ENCODE measurements at places on chromosomes 7 and 10.

- DNase-seq: no peak
These were observed 19.6 kb downstream of the SGMS1 start for GRCh38 chr10:50604049-50604640.

DNA sequence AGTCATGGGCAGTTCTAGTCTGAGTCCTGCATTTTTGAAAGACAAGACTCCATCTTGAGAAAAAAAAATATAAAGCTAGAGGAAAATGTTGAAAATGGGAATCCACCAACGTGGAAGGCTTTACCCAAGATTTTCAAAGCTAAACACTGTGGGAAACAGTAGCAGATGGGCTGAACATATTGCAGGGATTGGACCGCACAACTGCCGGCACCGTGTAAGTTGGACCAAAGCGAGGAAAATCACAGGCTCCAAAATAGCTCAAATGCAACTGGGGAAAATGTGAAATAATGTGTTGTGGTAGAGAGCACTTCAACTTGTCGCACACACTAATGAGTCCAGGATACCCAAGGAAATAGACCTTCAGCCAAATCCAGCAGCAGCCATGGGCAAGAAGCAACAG lies 26.4 kb upstream of the ADRB1 start:
- DNase-seq: no peak

DNA sequence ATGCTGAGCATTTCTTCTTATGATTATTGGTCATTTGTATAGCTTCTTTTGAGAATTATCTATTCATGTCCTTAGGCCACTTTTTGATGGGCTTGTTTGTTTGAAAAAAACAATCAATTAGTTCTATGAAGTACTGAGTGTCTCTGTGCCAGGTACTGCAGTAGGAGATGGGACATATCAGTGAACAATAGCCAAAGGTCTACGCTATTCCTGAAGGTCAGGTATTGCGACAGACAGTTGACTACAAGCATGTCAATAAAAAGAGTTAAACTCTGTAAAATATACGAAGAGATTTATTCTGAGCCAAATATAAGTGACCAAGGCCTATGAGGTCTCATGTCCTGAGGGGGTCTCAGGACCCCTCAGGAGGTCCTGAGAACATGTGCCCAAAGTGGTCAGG lies 122.1 kb upstream of the NFE2L3 start:
- no peak for DNase-seq

DNA sequence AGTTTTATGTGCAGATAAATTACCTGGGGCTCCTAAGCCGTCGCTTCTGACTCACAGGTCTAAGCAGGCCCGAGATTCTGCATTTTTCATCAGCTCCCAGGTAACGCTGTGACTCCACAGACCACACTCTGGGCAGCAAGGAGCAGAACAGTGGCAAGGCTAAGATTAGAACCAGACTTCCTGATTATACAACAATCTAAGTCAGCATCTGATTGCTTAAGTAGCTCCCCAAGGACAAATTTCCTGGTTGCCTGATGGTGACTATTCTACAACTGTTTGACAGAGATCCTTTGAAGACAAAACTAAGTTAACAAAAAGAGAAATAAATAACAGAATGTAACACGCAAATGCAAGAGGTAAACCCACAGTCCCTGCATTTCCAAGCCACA lies 69.0 kb downstream of the CREB3L2 start:
- DNase-seq: no peak

- no peak for DNase-seq
These were observed 49.0 kb downstream of the RPS24 start for GRCh38 chr10:78082636-78083035.

DNA sequence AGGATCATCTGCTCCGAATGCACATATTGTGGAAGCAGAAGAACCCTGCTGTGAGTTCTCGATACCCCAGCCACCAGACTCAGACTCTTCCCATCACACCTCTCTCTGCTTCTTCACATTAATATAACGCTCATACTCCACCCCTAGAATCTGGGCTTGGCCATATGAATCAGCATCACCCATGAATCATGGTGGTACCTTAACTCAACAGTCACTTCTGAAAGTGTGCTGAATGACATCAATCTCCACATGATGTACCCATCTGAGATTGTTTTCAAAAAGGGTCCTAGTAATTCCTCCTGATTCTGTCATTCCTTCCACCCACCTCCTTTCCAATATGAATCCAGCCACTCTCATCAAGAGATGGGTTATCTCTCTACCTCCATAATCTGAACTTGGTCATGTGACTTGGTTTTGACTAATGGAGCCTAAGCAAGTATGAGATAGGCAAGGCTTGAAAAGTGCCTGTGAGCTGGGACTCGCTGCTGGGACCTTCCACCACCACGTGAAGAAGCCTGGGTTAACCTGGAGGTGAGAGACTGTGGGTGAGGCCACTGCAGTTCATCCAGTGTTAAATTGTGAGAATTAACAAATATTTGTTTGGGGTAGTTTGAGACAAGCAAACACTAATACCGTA lies 15.4 kb downstream of the YWHAG start:
- DNase-seq: no peak

GRCh38 chr10:84659027-84659426 lies 330.6 kb downstream of the CCSER2 start:
- DNase-seq: no peak

DNA sequence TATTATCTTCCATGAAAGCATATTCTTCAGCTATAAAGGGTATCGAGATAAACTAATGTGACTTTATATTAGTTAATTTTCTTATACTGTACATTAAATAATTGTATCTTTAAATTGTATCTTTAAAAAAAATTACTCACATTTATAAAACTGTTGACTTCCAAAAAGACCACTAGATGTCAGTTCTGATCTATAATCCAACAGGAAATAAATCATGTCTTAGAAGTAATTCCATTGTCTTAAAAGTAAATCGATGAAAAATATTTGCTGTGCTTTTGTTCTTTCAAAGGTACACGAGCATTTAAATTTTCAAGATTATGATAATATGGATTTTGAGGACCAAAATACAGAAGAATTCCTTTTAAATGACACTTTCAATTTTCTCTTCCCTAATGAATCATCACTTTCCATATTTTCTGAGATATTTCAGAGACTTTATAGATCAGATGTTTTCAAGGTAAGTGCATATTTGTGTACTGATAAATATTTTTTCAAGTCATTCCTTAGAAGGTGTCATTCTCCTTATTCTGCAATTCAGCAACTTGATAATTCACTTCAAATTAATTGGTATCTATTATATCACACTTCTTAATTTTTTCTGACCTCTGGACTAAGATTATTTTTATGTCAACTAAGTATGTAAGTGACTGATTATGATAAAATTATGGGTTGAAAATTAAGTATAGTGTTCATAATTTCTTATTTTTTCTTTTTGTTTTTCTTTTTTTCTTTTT lies 138.5 kb downstream of the CPED1 start:
- no peak for DNase-seq

DNA sequence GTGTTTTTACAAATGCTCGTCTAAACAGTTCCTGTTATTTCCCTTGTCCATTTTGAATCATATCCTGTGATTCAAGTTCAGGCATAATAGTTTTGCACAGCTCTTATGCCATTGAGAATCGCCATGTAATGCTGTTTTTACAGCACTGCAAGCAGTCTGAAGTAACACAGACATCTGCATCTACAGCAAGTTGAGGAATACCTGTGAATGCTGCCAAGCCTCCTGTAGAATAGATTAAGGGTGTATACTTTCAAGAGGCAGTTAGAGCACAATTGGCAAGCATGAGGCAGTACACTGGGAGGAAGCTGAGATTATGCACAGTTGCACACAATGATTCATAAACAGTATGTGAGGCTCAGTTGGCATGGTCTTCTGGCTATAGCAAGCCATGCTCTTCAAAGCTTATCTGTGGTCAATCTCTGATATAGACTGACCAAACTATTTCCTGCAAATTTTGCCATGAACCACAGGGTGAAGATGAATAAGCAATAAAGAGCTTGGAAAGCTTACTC lies 121.9 kb upstream of the AKR1E2 start:
- DNase-seq: no peak

GRCh38 chr7:108049962-108050361 lies 47.0 kb upstream of the LAMB1 start:
- no peak for DNase-seq

GRCh38 chr10:118471863-118472262 lies 123.6 kb downstream of the PRLHR start:
- DNase-seq: no peak

DNA sequence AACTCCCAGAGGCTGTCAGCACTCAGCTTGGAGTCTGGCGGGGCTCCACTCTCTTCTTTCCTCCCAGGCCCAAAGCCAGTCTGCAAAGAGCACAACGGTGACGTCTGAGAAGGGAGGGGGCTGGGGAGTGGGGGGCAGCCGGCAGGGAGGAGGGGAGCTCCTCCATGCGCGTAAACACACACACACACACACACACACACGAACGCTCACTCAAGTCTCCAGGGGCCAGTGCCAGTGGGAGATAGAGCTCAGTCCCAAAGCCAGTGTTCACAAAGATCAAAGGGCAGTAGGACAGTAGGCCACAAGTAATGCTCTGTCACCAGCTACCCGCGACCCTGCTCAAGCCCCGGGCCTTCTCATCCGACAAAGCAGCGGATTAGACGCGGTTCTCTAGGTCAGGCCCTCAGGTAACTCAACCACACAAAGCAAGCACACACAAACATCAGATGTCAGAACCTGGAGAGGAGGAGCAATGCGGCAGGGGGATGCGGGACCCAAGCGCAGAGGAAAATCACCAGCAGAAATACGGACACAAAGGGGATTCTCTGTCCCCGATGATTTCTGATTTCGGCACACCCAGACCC lies 19.9 kb downstream of the TCAF1 start:
- DNase-seq: no peak

DNA sequence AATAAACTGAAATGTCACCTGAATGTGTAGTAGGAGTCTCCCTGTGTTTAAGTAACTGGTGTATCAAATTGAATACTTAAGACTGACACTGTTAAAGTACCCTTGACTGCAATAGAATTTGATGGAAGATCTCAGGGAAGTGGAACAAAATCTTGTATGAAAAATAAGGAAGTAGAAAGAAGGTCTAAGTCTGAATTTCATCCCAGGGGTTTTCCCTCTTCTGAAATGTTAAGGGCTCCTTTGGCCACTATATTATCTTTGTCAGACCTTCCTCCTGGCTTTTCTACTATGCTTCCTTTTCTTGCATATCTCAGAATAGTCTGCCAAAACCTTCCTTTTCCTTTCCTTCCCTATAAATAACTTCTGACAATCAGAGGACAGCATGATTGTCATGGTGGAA lies 59.6 kb downstream of the BLNK start:
- no peak for DNase-seq

- no peak for DNase-seq
These were observed 107.1 kb upstream of the FAM20C start for GRCh38 chr7:85074-85882.

- DNase-seq: no peak
These were observed 196.9 kb upstream of the CNTNAP2 start for GRCh38 chr7:145919712-145920111.

DNA sequence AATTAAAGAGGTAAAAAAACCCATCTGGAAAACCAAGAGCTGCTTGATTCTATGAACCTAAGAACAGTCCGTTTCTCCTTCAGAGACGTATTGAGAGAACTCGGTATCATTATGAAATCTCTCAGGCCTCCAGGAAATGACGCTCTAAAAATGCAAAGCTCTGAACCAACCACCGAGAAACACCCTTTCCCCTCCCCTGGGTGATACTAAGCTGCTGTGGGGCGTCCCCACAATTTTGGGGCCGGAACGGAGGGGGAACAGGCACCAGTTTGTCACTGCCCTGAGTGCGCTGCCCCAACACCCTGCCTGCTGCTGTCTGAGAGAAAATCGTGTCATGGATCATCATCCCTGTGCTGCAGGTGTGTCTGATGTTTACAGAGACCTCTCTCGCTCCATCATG lies 509.5 kb downstream of the DNAJB6 start:
- no peak for DNase-seq

DNA sequence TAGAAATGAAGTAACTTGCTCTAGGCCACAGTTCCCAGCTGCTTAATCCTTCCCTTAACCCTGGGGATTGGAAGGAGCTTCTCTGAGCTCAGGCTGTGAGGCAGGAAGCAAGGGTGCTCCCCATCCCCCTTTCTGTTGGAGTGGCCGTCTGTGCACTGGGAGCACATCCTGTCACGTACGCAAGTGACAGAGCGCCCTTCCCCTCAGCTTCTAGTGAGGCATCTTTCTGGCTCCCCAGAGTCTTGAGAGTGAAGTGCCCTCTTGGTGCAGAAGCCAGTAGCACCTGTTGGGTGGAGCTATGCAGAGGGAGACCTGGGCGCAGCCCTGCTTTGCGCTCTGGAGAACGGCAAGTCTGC lies 47.8 kb downstream of the SHH start:
- peak; percentile 5 for DNase-seq

DNA sequence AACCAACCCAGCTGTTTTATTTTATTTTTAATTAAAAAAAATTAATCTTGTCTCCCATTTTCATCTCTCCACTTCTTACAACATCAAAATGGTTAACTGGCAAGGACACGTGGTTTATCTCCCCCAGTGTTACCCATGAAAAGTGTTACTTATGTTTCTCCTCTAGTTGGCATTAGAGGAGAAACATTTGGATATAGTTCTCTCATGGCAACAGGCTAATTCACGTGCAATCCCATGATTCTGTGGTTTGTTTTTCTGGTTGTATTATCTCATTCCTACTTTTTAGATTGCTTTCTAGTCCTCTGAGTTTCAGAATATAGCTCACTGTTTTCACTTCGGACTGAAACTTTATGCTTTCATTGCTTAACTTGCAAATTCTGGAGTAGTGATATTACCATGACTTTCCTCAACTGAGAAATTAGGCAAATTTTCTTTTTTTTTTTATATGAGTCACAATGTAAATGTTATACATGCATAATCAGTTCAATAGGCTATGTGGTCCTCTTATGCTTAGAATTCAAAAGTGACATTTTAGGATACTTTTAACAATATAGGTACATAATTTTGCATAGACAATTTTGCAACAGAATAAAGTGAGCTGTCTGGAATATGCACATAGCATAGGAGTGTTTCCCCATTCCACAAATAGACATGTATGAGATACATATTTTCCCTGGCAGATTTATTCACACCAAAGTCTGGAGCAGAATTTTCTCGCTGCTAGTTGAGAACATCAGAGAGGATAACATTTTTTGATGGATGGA lies 43.0 kb downstream of the LHFPL3 start:
- DNase-seq: no peak

- no peak for DNase-seq
These were observed 175.3 kb downstream of the MDFIC start for GRCh38 chr7:115097175-115097671.

GRCh38 chr7:74518041-74518440 lies 64.3 kb downstream of the GTF2IRD1 start:
- DNase-seq: no peak

DNA sequence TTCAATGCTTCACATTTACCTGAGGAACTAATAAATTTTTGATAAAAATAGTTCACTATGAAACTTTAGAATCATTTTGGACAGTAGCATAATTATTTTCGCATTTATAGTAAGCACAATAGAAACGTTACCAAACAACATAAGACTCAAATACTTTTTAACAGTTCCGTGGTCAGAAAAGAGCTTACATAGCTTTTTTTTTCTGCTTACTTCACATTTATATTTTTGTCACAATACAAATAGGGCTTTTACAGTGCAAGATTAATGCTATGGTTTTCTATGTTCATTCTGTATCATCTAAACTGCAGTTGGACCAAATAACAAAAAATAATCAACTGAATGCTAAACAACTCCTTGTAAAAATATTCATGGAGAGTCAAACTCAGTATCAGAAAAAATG lies 26.5 kb upstream of the RHOBTB1 start:
- DNase-seq: no peak

Measured in stimulated activated CD4-positive, alpha-beta T cell treated with anti-CD3 and anti-CD28 coated beads, TNF-alpha, amount 100 ng/mL, for 4 hours (primary cell).